NCI-H1105 (cell line): ENCODE measurements at places on chromosomes 11 and 22.
A peak's percentile ranks its signal among the peaks of the same experiment; 100 is the strongest.

- DNase-seq: no peak
Observed at GRCh38 chr22:22595001-22595835, 36.2 kb upstream of the PRAME start.

DNA sequence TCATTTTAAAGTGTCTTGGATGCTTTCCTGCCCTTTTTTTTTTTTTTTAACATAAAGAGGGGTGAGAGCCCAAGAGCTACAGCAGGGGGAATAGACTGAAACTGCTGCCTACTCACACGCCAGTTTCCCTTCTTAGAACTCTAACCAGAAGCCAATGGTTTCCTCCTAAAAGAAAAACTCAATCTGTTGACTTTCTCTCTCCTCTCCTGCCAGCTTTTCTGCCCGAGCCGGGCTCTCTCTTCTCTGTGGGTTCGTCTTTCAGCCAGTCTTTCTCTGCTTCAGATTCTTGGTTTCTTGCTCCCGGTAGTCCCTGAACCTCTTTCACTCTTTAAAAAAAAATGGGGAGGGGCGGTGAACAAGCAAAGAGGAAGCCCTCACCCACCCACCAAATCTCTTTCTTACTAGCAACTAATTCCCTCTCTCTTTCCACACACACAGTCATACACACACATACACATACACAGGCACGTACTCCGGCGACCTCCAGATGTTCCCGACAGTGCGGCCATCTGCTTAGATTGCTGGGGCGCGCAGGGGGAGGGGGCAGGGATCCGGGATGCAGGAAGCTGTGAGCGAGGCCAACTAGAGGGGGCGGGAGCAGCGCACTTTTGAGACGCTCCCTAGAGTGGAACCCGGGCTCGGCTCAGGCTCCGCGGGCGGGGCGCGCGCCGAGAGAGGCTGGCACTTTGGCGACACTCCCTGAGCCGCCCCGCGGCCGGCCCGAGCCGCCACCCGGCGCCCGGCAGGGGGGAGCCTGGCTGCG is 444 bp upstream of the TSKU start:
- peak; percentile 93 for DNase-seq

GRCh38 chr22:38824585-38824984 is 19.2 kb downstream of the NPTXR start:
- no peak for DNase-seq

- DNase-seq: no peak
Observed at GRCh38 chr11:11814614-11815452, 26.9 kb upstream of the USP47 start.

GRCh38 chr11:125457814-125458343 is 38.2 kb downstream of the FEZ1 start:
- no peak for DNase-seq

DNA sequence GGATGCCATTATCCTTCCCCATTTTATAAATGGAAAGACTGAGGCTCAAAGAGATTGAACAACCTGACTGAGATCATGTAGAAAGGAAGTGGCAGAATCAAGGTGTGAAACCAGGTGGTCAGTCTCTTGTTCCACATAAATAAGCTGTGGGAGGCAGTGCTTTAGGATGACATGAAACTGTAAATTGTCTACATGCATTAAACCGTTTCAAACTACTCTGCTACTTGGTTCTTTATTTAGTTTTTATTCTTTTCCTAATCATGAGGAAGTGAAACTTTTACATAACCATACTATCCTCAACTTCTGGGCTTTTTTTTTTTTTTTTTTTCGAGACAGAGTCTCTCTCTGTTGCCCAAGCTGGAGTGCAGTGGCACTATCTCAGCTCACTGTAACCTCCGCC is 34.9 kb downstream of the CADM1 start:
- DNase-seq: no peak

- DNase-seq: no peak
Observed at GRCh38 chr11:73976451-73977151, 6.0 kb downstream of the UCP2 start.

- no peak for DNase-seq
Observed at GRCh38 chr11:114019574-114019973, 39.9 kb upstream of the ZBTB16 start.

DNA sequence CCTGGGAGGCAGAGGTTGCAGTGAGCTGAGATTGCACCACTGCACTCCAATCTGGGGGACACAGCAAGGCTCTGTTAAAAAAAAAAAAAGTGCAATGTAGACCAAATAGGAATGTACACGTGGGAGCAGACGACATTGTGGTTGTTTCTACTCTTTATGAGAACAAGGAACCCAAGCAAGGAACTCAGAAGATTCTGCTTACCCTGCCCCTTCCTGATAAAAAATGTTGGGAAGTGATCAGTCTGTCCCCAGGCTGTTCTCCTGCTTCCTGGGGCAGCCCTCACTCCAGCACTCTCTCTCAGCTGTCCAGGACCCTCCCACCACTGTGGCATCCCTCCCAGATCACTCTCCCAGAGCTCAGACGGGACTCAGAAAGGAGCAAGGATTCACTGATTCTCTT is 31.8 kb downstream of the SLCO2B1 start:
- no peak for DNase-seq

DNA sequence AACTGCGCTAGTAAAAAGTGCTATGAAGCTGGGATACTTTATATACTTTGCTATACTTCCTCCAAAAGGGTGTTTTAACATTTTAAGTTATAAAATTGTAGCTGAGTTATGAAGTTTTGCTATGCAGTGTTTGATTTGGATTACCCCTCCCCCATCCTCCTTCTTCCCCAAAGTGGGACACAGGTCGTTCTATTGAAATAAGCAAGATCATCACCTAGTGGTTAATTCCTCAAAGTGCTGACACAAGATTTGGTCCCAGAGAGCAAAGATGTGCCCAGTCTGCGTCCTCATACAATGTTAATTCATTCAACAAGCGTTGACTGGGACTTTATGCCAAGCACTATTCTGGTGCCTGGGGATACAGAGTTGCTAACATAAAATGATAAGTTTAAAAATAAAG is 78.5 kb downstream of the SPON1 start:
- no peak for DNase-seq

DNA sequence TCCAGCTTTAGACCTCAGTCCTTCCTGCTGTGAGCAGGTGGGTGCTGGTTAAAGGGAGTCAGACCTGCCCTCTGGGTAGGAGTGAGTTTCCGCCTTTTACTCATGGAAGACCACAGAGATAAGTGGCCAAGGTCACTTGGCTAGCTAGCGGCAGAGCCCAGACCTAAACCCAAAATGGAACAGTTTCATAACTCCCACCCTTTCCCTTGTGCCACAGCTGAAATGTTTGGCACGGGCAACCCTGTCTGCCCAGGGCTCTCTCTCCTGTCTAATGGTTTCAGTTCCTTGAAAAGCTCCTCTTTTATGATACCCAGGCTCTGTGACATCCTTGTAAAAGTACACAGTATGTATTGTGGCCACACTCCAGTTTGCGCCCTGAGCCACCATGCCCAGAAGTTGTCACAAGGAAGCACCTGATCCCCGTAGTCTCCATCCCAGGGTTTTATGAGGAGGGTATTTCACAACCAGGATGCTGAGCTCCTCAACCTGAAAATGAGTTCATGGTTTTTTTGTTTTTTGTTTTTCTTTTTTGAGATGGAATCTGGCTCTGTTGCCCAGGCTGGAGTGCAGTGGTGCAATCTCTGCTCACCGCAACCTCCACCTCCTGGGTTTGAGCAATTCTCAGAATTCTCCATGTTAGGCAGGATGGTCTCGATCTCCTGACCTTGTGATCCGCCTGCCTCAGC is 5.1 kb downstream of the MB start:
- no peak for DNase-seq

- no peak for DNase-seq
Observed at GRCh38 chr11:111932611-111932950, 4.6 kb upstream of the DIXDC1 start.

DNA sequence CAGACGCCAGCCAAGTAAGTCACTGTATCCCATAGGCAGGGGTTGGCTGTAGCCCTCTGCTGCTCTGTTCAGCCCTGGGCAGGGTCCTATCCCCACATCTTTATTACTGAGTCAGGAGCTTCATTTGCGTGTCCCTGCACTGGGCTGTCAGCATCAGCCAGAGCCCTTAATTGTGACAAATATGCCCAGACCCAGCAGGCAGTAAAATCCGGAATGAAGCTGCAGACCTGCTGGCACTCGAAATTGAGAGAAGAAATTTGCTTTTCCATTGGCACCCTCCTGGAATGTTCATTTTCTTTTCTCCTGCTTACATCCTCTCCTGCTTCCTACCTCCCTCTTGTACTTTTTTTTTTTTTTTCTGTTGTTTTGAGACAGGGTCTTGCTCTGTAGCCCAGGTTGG is 43.8 kb downstream of the CEP164 start:
- no peak for DNase-seq

DNA sequence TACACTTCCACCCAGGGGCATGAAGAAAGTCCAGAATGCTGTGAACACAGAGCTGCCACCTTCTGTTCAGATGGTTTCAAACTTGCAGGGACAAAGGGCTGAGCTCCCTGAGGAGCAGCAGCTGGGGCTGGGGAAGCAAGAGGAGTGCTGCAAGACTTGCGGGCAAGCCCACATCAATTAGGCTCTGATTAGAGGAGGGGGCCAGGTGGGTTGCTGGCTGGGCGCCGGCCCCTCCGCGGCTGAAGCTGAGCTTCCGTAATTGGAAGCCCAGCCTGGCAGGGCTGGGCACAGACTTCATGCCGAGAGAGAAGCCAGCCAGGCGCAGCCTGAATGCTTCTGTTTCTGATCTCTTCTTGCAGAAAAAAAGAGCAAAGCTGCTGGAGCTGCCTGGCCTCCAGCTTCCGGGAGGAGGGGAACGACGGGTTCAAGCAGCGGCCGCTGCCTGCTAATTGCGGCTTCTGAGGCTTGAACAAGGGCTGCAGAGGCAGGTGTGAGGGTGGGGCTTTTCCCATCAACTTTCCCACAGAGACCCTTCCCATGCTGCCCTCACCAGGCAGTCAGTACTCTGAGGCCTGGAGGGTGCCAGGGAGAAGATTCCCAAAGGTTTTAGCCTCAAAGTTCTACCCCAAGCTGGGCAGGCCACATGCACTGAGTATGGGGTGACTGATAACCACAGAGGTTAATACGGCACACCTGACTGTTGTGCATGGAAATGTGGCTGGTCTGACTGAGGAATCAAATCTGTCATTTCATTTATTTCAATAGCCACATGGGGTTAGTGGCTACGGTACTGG is 91.1 kb upstream of the LMO1 start:
- peak; percentile 84 for DNase-seq

DNA sequence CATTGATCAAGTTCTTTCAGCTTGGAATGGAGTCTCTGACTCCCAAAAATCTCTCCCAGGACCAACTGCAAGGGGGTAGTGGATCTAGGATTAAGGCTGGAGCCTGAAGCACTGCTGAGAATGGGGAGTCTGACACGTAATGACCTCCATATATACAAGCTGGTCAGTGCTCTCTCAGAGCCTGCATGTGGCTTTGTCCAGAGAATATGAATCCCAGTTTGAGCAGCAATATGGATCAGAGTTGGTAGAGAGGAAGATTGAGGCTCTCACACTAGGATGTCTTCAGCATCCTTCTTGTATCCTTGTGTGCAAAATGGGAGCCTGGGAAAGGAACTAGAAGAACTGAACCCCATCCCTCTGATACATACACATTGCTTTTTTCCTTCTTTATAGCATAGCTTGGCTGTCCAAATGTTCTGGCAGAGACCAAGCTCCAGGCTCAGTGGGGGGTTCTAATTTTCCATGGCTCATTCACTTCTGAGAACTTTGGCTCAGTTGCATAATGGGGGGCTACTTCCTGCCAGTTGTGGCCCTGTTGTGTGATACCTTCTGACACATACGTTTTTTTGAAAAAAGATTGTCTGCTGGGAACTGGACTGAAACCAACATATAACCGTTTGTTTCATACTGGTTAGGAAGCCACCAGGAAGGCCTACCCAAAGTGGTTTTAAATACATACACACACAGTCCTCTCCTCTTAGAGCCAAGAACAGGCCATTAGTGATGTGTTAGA is 138.2 kb downstream of the ETS1 start:
- DNase-seq: no peak

DNA sequence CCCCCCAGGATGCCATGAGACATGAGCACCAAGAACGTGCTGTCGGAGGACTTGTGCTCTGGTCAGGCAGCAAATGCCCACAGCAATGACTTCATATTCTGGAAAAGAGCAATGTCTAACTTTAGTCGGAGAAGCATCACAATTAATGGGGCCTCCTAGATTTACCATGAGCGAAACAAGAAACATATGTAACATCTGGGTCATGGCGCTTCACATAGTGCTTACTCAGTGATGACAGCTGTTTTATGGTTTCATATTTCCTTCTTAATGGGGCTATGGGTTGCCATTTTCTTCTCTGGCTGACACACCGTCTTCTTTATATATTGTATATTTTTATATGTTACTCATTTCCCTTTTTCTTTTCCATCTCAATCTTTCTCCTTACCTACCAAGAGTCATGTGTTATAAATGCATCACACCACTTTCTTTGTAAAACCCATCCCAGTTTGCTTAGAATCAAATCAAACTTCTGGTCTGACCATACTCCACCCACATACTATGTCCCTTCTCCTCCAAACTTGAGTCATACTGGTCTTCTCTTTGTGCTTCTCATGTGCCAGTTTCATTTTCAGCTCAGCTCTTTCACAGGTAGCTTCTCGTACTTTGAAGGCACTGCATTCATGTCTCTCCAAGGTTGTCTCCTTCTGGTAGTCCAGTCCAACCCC is 9.4 kb upstream of the CASP12 start:
- DNase-seq: no peak

- DNase-seq: no peak
Observed at GRCh38 chr22:38490915-38491314, 15.2 kb downstream of the DDX17 start.
